ENCODE measurements at places on chromosomes 4 and X.

DNA sequence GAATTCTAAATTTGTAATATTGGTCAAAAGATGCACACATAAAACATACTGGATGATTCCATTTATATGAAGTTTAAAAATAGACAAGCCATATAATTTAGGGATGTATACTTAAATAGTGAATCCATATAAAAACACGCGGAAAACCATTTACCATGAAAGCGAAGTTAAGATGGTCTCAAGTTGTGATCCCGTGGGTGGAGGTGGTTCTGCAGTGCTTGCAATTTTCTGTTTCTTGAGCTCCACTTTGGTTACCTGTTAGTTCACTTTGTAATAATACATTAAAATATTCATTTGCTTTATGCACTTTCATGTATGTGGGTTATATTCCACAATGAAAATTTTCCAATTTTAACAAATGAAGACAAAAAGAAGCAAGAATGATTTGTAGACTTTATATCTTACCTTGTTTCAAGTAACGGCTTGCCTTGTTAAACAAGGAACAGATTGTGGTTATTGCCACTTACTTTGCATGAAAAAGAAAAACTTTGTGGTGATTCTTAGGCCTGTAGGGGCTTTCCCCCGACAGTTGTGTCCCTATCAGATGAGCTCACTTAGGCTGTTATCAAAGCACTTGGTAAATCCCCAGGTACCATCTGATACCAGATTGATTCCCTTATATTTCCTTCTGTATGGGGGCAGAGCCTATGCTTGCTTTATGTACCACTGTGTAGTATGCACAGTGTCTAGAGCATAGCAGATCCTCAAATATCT is 12.2 kb downstream of the UCP1 start:
- peak; percentile 21 for DNase-seq

GRCh38 chrX:47590984-47591383 is 8.7 kb downstream of the TIMP1 start:
- DNase-seq: no peak

DNA sequence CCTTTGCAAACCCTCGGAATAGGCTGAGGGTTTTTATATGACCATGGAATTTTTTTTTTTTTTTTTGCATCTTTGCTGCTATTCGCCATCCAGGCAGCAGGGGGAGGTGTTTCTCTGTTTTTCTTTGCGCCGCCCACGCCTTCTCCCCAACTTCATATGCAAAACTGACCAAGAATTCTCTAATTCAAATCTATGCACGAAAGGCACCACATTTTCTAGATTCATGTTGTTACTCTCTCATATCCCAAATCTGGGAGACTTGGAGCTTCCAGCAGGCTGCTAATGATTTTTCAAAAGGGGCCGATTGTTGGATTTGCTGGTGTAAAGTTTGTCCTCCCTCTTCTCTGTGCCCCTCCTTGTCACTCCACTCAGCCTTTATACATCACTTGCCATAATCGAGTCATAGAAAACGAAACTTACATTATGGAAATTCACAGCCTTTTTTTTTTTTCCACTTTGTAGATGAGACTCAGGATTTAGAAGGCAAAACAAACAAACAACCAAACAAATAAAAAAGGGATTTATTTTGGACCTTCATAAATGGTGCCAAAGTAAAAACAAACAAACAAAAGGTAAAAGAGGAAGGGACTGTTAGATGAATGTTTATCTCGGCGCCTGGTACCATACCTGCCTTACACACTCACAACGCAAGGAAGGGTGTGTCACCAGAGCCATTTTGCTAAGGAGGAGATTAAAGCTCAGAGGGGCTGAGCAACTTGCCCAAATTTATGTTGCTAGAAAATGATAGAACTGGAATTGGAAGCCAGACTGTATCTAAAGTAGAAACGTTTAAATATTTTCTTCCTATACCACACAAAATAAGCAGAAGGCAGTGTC is 29.3 kb upstream of the BOD1L1 start:
- DNase-seq: peak; percentile 10

DNA sequence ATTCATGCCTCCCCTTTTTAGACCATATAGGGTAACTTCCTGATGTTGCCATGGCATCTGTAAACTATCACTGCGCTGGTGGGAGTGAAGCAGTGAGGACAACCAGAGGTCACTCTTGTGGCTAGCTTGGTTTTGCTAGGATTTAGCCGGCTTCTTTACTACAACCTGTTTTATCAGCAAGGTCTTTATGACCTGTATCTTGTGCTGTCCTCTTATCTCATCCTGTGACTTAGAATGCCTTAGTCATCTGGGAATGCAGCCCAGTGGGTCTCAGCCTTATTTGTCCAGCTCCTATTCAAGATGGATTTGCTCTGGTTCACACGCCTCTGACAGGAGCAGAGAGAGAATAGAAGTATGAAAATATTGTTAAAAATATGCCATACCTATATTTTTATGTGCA is 355.7 kb downstream of the ADGRL3 start:
- DNase-seq: no peak

- no peak for DNase-seq
These were observed 16.0 kb downstream of the UBA6 start for GRCh38 chr4:67684839-67685531.

DNA sequence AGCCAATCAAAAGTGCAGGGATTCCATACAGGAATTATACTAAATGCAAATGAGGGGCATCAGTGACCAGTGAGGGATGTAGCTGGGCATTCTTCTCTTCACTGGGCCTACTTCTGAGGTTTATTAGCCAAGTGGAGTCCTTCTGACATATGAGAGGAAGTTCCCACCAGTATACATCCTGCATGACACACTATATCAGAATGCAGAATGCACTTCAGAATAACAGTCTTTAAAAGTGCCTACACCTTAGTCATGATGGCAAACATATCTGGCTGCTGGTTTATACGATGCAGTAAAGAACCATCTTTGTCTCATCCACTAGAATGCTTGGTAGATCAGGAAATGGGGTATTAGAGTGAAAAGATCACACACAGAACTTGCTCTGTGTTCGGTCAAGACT is 180.3 kb upstream of the PPARGC1A start:
- no peak for DNase-seq

DNA sequence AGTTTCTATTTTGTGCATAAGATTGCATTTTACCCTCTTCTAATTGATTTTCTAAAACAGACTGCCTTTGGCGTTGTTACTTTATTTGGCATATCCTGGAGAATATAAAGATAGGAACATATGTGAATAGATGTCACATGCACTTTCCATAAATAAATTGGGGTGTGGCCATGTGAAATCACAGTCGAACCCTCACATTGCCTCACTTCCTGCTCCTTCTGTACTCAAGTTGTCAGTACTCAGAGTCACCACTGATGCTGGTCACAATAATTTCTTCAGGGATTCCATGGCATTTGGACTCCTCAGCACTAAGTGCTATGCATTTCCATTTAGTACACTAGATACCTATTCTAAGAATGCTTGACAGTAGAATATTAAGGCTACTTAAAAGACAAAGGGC is 1.4 kb upstream of the EMCN start:
- DNase-seq: no peak

- DNase-seq: no peak
These were observed 21.2 kb upstream of the LCORL start for GRCh38 chr4:18042754-18043153.

GRCh38 chr4:31370866-31371465 is 650.8 kb downstream of the PCDH7 start:
- DNase-seq: peak; percentile 3

- DNase-seq: no peak
These were observed 42.7 kb upstream of the RAPGEF2 start for GRCh38 chr4:159060161-159060560.

Data from GM19239 (cell line).